ENCODE measurements at places on chromosomes 16 and 17.

GRCh38 chr16:815861-816260, 15.3 kb upstream of the GNG13 start:
- DNase-seq = no peak

- no peak for DNase-seq
Observed at GRCh38 chr16:14070555-14070876, 603 bp upstream of the MRTFB start.

DNA sequence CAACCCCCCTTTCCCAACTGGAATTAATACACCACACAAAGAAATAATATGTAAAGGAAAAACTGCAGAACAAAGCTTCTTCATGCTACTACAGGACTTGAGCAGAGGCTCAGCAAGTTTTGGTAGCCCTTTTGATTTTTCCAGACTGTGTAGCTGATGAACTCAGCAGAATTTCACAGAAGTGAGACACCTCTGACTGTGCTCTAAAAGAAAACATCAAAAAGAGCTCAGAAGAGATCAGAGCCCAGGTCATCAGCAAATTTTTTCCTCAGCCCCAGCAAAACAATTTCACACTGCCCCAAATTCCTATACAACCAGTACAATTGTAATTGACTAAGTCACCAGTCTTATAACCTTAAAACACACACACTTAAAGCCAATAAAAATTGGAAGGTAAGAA, 38.0 kb downstream of the TTC19 start:
- no peak for DNase-seq

DNA sequence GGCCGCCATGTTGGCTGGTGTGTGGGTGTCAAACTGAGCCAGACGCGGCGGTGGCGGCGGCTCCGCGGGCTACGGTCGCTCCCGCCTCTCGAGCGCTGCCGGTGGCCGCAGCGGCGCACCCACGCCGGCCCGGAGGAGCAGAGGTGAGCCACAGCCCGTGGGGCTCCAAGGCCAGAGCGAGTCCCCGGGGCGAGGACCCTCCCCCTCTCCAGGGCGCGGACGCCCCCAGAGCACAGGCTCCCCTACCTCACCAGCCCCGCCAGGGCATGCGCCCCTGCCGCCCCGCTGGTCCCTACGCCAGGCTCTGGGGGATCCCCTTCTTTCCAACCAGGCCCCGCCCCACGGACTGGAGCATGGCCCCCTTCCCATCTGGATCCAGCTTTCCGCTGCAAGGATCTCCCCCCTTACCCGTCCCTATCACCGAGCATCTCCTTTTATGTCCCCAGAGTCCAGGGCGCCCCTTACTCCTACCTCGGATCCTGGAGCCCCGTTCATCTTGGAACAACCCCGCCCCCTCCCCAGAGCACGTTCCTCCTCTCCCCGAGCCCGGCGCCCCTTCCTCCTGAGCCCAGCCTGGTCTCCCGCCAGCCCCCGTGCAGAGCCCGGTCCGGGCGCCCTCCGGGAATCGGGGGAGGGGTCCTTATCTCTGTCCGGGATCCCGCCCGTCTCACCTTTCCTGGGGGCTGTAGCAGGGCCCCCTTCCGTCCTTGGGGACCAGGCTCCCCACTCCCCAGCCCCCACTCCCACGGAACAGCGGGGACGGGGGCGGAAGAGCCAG, 412 bp downstream of the EPN2 start:
- no peak for DNase-seq

GRCh38 chr17:82120148-82120547, 22.1 kb upstream of the FASN start:
- DNase-seq = no peak

GRCh38 chr17:70527364-70527888, 358.1 kb downstream of the KCNJ2 start:
- DNase-seq = no peak

GRCh38 chr16:12341966-12342365, 365.4 kb downstream of the SNX29 start:
- no peak for DNase-seq

DNA sequence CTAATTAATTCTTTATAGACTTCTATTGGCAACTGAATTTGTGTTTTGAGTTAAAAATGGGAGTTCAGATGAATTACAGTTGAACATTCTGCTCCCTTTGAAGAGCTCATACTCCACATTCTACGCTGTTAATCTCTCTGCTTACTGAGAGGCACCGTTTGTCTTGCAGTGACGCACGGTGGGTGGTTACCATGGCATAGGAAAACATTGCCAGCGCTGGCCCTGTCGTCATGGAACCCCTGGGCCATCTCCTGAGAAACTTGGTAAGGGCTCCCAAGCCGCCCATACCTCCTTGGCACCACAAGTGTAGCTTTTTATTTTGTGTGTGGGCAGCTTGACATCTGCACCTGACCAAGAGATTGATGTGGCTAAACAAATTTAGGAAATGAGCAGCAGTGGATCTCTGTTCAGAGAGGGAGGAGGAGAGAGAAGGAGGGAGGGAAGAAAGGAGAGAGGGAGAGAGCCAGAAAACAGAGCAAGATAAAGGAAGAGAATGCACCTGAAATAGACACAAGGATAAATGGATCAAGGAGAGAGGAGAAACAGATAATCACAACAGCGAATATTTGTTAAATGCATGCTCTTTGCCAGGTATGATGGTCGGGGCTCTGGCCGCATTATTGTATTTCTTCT, 398.5 kb downstream of the HAPSTR1 start:
- no peak for DNase-seq

- DNase-seq = no peak
Observed at GRCh38 chr16:62194828-62195227, 158.6 kb upstream of the CDH8 start.

GRCh38 chr17:82959990-82960418, 119.4 kb upstream of the METRNL start:
- no peak for DNase-seq

- DNase-seq = no peak
Observed at GRCh38 chr17:82320956-82321927, 3.8 kb upstream of the CD7 start.

GRCh38 chr17:22461460-22462145, 769.3 kb downstream of the KCNJ18 start:
- no peak for DNase-seq

- no peak for DNase-seq
Observed at GRCh38 chr17:43917016-43917347, 9.6 kb upstream of the MPP2 start.

DNA sequence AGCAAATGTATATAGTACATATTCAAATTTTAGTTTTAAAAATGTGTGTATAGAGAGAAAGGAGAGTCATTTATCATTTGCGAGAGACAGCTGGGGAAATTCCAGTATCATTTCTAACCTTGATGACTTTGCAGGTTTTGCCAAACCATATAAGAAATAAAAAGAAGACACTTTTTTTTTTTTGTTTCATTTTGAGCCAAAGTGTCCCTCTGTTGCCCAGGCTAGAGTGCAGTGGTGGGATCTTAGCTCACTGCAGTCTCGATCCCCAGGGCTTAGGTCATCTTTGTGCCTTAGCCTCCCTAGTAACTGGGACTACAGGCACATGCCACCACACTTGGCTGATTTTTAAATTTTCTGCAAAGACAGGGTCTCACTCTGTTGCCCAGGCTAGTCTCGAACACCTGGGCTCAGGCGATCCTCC, 38.4 kb upstream of the VWA3A start:
- DNase-seq = no peak

DNA sequence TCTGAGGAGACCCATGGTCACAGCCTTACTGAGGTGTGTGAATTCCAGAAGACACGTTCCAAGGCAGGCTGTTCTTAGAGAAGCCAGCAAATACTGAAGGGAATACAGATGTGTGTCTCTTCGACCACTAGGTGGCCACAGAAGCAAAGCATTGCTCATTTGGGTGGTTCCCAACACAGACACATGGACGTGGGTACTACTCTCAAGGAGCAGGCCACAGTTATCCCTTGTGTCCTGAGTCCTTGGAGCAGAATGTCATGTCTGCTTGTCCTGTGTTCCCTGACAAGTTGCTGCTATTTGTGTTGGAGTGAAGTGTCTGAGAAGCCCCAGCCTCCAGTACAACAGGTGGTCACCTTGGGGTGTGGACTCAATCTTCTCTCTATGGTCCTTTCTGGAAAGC, 30.3 kb downstream of the HMOX2 start:
- DNase-seq = peak; percentile 77

DNA sequence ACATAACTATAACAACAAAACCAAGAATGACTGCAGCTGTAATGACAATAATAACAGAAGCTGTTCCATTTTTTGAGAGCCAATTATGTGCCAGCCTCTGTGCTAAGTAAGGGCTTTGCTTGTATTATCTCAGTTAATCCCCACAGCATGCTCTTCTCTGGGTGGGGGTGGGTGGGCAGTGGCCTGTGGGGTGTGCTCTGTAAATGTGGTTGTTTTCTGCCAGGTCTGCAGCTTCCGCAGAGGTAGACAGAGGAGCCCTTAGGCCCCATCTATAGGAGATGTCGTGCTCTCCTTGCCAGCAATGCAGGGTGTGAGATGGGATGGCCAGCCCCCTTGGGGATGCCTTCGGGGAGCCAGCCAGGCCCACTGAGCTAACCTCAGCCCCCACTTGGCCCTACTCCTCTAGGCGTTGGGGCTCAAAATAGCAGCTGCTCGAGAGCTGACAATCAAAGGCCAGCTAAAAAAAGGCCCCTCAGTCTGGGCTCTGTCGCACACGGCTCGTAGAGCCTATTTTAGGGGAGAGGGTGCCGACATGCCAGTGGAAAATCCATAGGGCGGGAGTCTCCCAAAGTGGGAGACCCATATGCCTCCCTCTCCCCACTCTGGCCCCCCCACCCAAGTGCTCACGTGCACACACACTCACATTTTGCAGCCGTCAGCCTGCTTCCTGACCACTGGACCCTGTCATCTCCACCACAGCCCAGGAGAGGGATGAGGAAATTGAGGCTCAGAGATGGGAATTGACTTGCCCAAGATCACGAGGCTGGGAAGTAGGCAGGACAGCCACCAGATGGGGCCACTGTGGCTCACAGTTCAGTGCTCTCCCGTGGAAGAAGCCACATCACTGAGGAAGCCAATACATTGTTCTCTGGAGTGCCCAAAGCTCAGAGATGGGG, 15.8 kb downstream of the CDH16 start:
- DNase-seq = no peak

DNA sequence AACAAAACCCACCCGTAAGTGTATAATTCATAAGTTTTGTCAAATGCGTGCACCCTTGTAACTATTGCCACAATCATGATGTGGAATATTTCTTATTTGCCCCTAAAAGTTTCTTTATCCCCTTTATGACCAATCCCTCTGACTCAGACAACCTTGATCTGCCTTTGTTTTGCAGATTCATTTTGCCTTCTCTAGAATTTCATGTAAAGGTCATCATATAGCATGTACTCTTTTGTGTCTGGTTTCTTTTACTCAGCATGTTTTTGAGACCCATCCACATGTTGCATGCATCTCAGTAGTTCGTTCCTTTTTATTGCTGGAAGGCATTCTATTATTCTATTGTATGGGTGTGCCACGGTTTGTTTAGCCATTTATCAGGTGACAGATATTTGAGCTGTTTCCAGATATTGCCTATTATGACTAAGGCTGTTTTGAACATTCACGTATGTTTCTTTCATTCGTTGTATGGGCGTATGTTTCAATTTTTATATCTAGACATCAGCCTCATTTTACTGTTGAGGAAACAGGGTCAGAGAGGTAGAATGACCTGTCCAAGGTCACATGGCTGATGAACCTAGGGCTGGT, 192.4 kb downstream of the RAB11FIP4 start:
- DNase-seq = no peak

- no peak for DNase-seq
Observed at GRCh38 chr17:830950-831349, 48.8 kb downstream of the MRM3 start.

GRCh38 chr17:37490022-37490587, 414 bp downstream of the DUSP14 start:
- DNase-seq = no peak

DNA sequence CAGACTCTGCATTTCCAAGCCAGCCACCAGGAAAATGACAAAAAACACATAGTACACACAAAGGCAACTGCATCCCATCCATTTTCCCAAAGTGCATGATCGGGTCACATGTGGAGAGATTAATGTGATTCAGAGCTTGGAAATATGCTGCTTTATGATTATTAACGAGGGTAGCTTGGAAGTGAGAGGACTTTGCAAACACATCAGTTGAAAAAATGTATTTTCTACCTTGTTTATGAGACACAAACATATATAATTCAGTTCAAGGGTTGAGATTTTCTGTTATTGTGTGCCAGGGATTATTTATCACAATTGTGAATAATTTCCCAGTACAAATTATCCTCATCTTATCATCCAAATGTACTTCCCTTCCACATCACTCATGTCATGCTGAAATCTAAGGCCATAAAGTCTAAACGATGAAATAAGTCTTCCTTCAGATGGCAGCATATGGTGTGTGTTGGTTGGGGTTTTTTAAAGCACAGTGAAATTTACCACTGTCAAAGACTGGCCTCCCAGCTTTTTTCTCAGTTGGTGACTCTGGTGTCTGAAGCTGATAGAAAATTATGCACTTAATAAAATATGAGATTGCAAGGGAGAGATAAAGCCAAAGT, 104.7 kb upstream of the ADAMTS18 start:
- no peak for DNase-seq

DNA sequence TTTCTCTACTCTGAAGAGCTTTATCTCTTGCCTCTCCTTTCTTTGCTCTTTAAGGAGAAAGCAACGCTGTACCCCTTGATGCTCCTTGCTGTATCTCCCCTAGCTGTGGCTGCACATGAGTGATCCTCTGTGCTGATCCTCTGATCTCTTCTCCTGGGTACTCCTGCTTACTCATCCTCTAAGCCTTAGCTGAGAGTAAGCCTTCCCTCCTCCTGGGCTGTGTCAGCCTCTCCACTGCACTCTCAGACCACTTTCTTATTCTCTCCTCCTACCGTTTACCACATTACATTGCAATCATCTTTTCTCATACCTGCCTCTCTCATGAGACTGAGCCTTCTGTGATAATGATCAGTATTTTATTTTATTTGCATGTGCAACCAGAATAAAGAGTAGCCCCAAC, 25.1 kb downstream of the SOX9 start:
- DNase-seq = no peak

GRCh38 chr16:1431497-1432270, 806 bp downstream of the PERCC1 start:
- DNase-seq = no peak

- no peak for DNase-seq
Observed at GRCh38 chr17:7097940-7098339, 16.7 kb downstream of the ASGR2 start.

GRCh38 chr16:89504091-89504490, 4.1 kb upstream of the SPG7 start:
- no peak for DNase-seq

All from fibroblast of the conjunctiva (primary cell).